ENCODE measurements at places on chromosomes 12 and 14.

DNA sequence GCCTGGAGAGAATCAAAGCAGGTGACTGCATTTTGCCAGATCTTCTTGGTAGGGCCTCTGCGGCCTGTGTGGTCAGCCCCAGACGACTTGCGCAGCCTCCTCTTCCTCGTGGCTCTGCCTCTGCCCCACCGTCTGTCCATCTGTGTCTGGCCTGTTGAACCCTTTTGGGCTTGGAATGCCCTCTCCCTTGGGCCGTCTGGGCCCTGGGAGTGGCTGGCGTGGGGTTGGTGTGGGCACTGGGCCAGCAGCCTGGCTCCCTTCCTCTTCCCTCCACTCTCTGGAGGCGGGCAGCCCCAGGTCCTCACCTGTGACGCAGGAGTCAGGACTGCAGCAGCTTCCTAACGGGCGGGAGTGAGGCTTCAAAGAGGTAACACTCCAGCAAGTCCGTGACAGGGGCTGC, 9.7 kb upstream of the CCDC197 start:
- no peak for DNase-seq

GRCh38 chr12:1837541-1838204, 17.3 kb downstream of the LRTM2 start:
- no peak for DNase-seq

GRCh38 chr14:103362780-103363179, 22.4 kb upstream of the MARK3 start:
- peak; percentile 73 for DNase-seq

- DNase-seq, result no peak
These were observed 30.3 kb downstream of the DEGS2 start for GRCh38 chr14:100129161-100129589.

DNA sequence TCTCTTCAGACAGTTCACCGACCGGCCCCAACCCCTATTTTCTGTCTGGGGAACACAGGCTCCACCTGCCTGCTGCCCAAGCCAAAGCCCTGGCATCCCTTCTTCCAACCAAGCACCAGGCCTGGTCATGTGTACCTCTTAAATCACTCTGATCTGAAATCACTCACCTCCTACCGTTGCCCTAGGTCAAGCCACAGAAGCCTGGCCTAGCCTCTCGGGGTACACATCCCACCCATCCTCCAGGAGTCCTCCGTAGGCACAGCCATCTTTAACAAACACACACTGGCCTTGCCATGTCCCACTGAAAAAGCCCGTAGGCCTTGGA, 81.8 kb downstream of the IRF2BPL start:
- no peak for DNase-seq

- DNase-seq, result peak; percentile 8
These were observed 45.8 kb downstream of the HSD17B6 start for GRCh38 chr12:56808954-56809353.

Data from OCI-M1 (cell line).